Amniotic epithelial cell (primary cell): ENCODE measurements at places on chromosomes 3 and 15.

- no peak for DNase-seq
Measured at GRCh38 chr3:81086348-81086747, 675.1 kb downstream of the GBE1 start.

GRCh38 chr3:180947761-180948390 is 35.4 kb downstream of the FXR1 start:
- no peak for DNase-seq

DNA sequence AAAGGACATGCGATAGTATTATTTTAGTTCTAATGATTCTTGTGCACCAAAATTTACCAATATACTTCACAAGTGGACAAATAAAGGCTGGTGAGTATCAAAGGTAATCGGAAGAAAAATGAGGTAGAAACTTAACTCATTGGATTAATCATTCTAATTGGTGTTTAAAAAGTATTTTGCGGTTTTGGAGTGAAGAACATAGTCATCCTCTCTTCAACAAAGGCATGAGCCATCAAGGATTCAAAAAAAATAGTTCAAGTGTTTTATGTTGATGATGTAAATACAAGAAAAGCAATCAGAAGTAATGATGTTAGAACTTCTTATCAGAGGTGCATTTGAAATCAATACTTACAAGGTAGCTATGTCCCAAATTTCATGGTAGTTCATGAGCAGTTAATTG is 221.5 kb downstream of the P3H2 start:
- no peak for DNase-seq

- no peak for DNase-seq
Measured at GRCh38 chr15:74402873-74403587, 30.7 kb downstream of the SEMA7A start.

DNA sequence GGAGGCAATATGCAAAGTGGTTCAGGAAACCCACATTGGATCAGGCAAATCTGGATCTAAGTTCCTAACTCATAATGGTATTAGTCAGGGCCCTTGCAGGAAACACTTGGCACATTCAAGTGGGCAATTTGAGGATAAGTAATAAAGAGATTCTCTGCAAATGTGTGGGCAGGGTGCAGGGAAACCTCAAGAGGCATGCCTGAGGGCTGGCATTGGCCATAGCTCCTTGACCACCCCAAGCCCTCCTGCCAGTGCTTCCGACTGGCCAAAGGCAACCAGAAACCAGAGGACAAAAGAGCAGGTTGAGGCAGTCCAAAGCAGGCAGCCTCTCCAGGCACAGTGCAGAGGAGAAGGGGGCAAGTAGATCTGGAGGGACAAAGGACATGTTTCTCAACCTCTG is 130.8 kb upstream of the SNTN start:
- no peak for DNase-seq

- no peak for DNase-seq
Measured at GRCh38 chr15:66019368-66019767, 150.1 kb downstream of the RAB11A start.

DNA sequence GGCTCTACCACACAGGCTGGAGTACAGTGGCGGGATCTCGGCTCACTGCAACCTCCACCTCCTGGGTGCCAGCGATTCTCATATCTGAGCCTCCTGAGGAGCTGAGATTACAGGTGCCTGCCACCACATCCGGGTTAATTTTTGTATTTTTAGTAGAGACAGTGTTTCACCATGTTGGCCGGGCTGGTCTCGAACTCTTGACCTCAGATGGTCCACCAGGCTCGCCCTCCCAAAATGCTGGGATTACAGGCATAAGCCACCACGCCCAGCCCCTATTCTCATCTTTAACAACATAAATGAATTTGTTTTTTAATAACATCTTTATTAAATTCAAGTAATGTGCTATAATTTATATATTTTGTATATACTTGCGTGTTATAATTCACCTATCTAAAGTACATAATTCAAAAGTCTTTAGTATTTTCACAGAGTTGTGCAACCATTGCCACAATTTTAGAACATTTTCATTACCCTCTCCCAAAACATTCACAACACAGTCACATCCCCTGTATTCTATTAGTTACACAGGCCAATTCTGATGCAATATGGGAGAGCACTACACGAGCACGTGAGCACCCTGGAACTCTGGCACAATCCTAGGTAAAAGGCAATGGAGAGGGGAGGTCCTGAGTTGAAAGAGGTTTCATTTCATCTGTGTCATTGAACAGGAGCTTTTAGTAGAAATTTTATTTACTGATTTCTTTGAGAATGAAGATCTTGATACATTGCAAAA is 21.2 kb upstream of the MTMR14 start:
- no peak for DNase-seq

- DNase-seq: no peak
Measured at GRCh38 chr3:85360742-85361387, 402.1 kb downstream of the CADM2 start.

DNA sequence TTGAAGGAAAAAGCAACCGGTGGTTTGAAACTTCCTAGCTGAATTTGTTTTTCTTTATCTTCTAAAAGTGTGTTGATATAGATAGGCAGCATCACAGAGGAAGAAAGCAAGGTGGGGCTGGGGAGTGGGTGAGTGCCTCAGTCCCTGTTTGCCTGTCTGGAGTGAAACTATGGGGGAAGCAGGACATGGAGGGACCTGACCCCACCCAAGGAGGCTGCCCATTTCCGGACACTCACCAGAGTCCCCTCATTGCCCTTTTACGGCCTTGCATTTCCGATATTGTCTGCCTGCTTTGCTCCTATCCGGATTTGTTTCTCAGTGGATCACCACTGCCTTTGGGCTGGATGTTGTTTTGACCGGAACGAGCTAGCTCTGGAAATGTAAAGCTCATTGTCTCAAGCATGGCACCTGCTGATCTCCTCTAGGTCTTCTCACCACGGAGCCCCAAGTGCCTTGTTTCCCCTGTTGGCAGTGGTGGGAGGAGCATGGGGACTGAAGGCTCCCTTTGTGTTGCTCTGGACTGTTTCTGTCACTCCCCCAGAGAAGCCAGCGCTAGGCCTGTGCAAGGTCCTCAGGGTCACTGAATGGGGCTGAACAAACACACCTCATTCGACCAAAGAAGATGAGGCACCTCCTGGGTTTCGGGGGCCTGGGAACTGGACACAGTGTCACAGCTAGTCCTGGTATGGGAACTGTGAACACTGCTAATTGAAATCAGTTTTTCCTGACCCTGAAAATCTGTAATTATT is 7.0 kb downstream of the CLDN11 start:
- DNase-seq: no peak

DNA sequence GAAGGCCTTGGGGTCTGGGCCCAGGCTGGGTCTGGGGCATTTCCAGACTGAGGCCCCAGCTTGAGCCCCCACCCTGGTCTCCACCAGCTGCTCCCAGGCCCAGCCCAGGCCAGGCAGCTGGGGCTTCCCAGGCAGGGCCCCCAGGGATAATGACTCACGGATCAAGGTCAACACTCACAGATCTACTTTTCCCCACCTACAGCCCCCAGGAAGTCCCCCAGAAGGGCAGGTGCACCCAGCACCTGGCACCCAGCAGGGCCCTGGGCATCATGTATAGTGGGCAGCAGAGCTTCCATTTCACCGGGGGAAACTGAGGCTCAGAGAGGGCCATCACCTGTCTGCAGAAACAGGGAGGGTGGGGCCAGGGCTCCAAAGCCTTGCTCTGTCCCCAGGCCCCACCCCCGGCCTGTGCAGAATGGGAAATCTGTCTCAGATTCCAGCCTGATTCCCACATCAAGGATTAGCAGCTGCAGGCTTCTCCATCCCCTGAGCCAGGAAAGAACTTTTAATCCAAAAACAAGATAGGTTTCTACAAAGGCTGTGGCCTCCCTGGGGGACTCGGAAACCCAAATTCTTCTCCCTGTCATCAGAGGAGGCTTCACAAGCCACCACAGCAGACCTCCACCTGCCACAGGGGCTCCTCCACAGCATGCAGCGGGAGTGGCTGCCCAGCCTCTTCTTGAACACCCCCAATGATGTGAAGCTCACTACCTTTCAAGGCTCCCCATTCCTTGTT is 49.8 kb downstream of the IQSEC1 start:
- no peak for DNase-seq

GRCh38 chr3:134852132-134852531 is 57.1 kb downstream of the EPHB1 start:
- no peak for DNase-seq

- no peak for DNase-seq
Measured at GRCh38 chr3:144466114-144466513, 494.5 kb downstream of the DIPK2A start.

- DNase-seq: peak; percentile 81
Measured at GRCh38 chr15:80698676-80699075, 3.6 kb downstream of the ABHD17C start.

GRCh38 chr3:181009225-181009624 is 19.7 kb upstream of the DNAJC19 start:
- peak; percentile 26 for DNase-seq

DNA sequence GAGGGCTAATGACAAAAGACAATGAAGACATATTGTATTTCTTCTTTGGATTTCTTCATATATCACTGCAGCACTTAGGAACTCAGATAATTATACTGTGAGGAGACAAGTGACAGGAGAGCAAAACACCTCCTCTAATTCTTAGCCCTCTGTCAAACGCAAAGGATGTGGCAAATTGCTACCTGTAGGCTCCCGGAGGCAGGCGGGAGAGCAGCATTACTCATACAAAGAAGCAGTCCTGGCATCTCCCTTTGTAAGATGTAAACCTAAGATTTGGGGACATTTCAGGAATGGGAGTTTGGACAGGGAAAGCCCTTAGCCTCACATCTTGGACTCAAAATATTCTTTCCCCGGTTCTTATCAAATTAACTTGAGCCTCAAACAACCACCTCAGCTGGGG is 460.8 kb downstream of the SOX2 start:
- no peak for DNase-seq

DNA sequence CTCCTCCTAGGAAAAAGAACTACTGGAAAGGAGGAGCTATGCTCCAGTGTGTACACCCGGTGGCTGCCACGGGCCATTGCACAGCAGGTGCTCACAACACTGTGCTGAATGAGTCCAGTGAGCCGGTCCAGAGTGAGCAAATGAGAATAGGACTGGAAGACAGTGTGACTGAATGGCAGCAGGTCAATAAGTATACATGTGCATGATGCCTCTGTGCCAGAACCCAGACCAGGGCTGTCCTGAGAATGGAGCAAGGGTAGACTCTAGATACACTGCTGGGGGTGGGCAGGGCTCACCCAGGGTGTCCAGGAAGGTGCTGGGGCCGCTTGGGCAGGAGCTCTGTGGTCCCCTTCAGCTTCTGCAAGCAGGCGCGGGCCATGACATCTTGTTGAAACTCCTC is 8.3 kb downstream of the POLG start:
- no peak for DNase-seq

DNA sequence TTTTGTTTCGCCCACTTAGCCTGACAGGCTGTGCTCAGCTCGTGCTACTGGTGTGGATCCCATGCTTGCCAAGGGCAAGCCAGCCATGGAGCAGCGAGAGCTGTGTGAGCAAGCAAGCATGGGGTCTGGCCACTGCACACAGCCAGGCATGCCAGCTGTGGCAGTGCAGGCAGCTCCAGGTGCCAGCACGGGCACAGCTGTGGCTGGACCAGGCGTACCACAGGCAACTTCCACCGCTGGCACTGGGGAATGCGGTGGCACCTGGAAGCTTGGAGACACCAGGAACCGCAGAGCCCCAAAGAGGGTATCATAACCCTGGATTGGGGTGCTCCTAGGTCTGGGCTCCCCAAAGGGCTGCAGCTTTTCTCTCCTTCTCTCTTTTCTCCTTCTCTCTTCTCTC is 4.3 kb upstream of the LIMD1 start:
- no peak for DNase-seq

DNA sequence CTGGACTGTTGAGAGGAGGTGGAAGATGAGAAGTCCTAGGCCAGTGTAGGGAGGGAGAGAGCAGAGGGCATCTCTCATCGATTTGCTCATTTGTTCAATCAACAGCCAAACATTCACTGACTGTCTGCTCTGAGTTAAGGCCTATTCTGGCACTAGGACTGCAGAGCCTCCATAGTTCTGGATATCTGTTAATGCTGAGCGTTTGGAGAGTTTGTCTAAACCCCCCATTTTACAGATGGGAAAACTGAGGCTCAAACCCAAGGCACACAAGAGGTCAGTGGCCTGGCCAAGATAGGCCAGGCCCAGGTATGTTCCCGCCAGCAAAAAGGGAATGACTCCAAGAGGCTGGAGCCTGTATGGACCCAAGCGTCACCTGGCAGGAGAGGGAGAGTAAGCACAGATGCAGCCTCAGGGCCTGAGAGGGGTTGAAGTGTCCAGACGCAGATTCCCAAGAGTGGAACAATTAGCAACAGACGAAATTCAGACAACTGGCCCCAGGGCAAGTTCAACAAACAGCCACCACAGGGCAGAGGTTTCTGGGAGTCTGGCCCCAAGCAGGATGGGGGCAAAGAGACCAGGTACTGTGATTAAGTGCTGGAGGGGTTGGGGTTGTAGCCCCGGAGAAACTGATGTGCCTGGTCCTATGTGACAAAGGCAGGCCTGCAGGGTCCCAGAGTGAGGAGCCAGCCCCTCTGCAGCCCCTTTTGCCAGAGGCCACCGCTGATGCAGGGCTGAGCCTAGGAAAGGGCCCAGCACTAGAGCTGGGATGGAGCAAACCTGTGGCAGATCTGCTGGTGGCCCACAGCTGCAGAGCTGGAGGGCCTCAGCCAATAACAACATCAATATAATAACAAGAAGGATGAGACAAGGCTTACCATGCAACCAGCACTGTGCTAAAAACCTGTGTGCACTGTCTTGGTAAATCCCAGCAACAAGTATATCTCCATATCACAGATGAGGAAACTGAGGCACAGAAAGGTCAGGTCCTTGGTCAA is 245.1 kb upstream of the TLE3 start:
- DNase-seq: no peak

DNA sequence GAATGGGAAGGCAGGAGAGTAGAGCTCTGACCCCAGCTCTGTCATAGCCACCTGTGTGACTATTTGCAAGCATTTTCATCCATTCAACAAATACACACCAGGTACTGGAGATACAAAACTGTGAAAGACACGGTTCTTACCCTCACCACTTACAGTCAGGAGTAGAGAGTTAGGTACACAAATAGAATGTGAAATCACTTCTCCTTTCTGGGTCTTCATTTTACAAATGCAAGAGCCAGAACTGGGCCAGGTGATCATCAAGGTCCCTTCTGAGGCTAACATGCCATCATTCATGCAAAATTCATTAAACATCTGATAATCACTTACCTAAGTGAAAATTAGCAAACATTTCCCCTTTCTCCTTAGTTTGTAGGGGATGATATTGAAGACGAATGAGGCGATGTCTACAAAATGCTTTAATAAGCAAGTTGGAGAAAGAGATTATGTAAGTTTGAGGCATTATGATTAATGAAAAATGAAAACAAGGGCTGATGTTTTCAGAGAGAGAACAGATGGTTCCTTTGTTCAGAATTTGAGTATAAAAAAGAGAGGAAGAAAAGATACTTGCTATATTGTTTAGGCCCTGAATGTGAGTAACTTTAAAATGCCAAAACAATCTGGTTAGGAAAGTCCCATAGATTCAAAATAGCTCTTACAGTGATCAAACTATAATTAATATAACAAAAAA is 88.6 kb downstream of the LPP start:
- no peak for DNase-seq

- DNase-seq: no peak
Measured at GRCh38 chr3:134849561-134849960, 54.5 kb downstream of the EPHB1 start.
